ENCODE measurements at places on chromosomes 1 and 21.
A peak's percentile ranks its signal among the peaks of the same experiment; 100 is the strongest.

- DNase-seq = no peak
Observed at GRCh38 chr1:93262645-93263044, 82.1 kb downstream of the CCDC18 start.

DNA sequence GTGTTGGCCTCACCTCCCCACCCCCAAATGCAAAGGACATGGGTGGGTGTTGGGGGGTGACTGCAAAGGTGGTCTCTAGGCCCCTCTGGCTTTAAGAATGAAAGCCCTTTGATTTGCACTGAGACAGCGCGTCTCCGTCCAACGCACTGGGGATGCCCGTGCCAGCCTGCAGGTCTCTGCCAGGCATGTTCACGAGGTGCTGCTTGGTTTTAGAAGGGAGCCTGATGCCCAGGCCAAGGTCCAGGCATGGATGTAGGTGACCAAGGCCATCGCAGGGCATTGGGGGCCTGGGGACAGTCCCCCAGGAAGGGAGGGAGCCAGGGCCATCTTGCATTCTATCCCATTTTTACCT lies 363.6 kb upstream of the VAMP3 start:
- DNase-seq = no peak

- no peak for DNase-seq
Observed at GRCh38 chr1:112267929-112268328, 128.1 kb upstream of the CTTNBP2NL start.

- no peak for DNase-seq
Observed at GRCh38 chr21:26632691-26633090, 59.6 kb upstream of the CYYR1 start.

GRCh38 chr1:8652467-8653046 lies 164.9 kb downstream of the RERE start:
- DNase-seq = no peak

- DNase-seq = no peak
Observed at GRCh38 chr1:102578804-102579203, 529.5 kb downstream of the COL11A1 start.

DNA sequence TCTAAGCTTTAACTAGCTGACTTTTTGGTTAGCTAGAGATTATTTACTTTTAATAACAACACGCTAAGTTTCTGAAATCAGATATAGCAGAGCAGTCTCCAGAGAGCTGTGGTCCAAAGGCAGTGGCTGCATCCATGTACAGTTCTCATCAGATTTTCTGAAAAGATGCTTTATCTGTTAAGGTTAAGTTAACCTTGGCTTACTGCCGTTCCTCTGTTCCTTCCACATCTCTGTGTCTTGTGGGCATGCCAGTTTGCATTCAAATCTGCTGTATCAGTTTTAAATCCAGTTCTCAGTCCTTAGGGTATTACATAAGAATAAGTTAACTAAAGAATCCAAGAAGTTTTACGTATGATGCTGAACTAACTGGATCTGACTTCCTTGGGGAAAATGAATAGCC lies 46.8 kb downstream of the SPATA46 start:
- no peak for DNase-seq

GRCh38 chr1:34406833-34407539 lies 230.3 kb downstream of the C1orf94 start:
- DNase-seq = no peak

- no peak for DNase-seq
Observed at GRCh38 chr1:40977716-40978115, 1.8 kb upstream of the CTPS1 start.

DNA sequence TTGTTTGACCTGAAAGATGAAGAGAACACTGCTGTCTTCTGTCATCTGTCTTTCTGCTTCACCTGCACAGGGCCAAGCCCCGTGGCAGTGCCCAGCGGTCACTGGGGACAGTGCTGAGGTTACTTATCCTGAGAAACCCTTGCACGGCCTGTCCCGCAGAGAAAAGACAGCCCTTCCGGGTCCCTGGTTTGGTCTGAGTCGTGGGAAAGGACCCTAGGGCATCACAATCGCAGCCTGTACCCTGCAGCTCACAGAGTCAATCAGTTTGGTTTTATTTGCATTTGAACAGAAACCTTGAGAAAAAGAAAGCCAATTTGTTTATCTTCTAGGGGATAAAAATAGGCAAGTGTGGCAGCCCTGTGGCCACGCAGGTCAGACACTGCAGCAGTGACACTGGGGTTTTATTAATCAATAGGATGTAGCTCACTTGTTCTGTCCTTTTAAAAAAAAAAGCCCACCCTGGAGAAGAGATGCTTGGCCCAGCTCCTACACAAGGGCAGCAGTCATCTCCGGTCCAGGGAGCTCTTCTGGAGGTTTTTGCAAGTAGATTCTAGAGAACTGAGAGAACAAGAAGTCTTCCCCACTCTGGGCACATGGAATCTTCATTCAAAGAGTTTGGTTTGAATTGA lies 120.0 kb downstream of the PEX14 start:
- no peak for DNase-seq

GRCh38 chr1:151284013-151284577 lies 2.0 kb downstream of the ZNF687 start:
- no peak for DNase-seq

DNA sequence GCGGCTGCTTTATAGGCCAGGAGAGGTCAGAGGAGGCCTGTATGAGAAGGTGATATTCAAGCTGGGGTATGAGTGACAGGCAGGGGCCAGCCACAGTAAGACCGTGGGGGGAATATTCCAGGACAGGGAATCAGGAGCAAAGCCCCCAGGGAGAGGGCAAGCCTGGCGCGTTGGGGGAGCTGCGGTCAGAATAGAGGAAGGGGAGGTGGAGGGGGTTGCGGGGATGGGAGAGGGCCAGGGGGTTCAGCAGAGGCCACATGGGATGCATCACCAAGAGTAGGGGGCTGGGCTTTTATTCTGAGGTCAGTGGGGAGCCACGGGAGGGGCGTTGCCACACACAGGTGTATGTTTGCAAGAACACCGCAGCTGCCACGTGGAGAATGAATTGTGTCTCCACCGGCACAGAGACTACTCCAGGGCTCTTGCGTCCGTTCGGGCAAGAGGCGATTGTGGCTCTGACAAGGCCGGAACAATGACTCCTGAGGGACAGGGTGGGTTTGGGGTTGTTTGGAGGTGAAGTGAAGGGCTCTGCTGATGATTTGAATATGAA lies 84.7 kb upstream of the VAMP3 start:
- DNase-seq = no peak

DNA sequence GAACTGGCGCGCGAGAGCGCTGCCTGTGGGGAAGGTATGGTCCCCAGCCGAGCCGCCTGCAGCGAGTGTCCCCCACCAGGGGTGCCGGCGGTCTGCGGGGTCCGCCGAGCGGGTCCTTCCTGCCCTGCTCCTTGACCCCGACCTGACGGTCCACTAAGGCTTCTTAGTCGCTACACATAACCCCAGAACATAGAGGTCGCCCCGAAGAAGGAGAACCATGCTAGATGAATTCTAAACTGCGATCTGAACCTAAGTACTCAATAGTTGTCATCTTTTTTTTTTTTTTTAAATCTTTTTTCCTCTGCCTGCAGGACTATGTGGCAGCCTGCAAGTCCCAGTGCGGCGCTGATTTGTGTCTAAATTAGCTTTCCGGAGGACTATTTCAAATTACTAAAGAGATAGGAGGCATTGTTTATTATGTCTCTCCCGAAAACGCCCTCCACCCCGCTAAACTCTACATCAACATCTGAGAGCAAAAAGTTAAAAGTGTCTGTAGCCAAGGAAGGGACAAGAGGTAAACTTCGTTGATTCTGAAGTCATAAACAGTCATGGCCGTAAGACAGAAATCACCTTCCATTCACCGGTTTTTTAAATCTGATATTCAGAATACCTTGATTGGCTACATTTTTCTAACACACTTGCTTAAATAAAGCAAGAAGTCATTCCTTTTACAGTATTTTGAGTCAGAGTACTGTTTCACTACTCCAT lies 476 bp downstream of the AXDND1 start:
- DNase-seq = no peak

DNA sequence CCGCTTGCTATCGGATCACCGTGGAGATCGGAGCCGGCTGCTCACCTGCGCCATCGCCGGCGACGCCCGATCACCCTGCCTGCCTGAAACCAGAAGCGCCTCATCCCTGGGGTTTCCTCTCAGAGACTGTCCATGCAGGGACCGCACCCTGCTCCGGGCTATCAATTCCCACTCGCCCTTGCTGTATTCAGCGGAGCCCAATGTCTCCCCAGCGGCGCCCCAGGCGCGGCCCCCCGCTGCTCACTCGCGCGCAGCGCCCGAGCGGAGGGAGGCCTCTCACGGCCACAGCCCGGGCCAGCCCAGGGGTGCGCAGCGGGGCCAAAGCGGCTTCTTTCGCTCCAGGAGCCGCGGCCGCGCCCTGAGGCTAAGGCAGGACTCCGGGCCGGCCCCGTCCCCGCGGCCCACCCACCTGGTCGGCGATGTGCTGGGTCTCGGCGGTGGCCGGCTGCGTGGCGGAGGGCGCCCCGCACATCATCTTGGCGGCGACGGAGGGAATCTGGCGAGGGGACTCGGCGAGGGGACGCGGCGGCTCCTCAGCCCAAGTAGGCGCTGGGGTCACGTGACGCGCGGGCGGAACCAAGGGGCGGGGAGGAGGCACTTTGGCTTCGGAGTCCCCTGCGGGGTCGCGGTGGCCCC lies at the start of gene CSTB:
Gene CSTB (minus strand): TSS at position 514 of the 636 bp plus-strand sequence. CDS start 39 bp downstream, at position 475.
- DNase-seq = peak; percentile 67

GRCh38 chr1:21749109-21749508 lies 33.8 kb downstream of the USP48 start:
- DNase-seq = no peak

DNA sequence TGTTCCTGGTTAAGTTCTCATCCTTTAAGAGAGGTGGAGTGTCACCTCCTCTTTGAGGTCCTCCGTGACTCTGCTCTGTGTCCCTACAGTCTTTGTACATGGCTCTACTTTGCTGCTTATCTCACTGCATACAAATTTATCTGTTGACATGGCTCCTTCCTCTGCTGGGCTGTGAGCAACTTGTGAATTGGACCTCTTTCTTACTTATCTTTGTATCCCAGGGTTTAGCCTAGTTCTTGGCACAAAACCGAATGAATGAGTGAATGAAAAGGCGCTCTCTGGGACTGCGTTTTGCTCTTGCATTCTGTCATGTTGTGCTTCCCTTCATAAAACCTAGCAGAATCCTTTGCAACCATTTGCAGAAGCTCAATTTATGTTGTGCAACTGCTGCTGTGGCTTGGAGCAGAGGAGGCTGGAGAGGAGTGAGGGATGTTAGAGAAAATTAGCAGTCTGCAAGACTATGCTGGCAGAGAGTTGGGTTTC lies 12.4 kb downstream of the SLC26A9 start:
- no peak for DNase-seq

- DNase-seq = no peak
Observed at GRCh38 chr1:163047951-163048659, 21.1 kb upstream of the RGS4 start.

DNA sequence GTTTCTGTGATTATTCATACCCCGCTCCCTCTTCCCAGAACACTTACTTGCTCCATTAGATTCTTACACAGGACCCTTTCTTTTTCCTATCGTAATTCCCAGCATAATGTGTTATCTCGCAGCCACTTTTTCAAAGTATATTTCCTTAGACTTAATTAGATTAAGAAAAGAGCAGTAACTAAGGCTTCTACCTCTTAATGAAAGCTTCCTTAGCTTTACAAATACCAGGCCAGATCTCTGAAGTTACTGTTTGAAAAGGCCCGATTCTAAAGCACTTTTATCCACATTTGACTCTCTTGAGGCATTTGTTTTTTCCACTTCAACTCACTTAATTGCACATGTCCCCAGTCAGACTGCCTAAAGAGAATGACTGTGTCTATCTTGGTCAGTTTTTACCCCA lies 1264.3 kb upstream of the ADGRL2 start:
- no peak for DNase-seq

DNA sequence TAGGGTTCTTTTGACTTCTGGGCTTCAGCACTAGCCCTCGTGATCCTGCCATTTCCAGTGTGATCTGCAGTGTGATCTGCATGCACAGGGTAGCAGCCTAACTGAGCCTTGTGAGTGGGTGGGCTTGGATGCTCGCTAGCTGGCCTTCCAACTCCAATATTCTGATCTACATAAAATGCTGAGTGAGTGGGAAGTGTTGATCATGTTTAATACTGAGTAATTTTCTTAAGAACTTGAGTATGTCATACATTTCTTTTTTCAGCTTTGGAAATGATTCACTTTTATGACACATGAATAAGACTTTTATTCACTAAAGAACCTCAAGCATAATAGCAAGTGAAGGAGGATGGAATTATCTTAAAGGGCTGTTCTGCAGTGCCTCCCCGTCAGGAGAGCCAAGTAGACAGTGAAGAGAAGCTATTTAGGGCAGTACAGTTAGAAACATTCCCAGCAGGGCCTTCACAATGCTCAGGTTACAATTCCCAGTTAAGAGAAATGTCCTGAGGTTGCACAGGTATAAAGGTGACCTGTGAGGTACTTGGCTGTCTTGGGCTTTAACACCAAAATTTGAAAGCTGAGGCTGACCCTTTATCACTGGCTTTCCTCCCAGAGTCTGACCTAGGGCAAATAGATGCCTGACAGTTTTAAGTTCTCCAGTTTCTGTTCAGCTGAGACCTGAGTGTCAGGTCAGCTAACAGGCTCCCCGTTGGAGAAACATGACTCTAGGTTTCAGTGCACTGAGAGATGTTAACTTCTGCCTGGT lies 29.1 kb upstream of the LRRC8C start:
- no peak for DNase-seq

DNA sequence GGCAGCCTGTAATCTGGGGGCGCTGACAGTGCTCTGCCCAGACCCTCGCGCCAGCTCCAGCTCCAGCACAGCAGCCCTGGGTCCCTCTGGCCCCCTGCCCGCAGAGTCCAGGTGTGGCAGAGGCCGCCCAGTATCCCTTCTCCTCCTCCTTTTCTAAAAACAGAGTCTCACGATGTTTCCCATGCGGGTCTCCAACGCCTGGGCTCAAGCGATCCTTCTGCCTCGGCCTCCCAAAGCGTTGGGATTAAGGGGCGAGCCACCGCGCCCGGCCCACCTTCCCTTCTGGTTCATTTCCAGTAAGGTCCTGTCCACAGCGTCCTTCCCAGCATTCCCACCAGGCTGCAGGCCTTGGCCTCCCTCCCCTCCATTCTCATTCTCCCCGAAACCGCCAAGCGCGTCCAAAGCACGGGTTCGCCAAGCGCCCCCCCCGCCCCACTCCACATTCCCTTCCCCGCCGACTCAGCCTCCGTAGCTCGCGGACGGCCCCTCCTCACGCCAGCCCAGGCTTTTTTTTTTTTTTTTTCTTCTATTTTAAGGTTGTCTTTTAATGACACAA lies 2.0 kb upstream of the PCBP3 start:
- DNase-seq = no peak

Data from CD4-positive, alpha-beta T cell treated with Interferon gamma for 1 hour (primary cell).